ENCODE measurements at places on chromosomes 6 and 20. TPM values are rescaled to one million over a fixed set of nuclear protein-coding genes. Genes with fewer than 3 reads are reported as not detected.

The SLC26A8 gene
- 0.56 TPM for total RNA-seq

The SERINC1 gene
- total RNA-seq, result 38.0 TPM

The IMPG1 gene
- total RNA-seq, result not detected

The TBX18 gene
- total RNA-seq, result not detected

The KCNG1 gene
- 16.0 TPM for total RNA-seq

The CGA gene
- not detected for total RNA-seq

The CLVS2 gene
- total RNA-seq, result 0.73 TPM

The TRDN gene
- total RNA-seq, result 41.6 TPM
